ENCODE measurements at places on chromosomes 2 and 18.

DNA sequence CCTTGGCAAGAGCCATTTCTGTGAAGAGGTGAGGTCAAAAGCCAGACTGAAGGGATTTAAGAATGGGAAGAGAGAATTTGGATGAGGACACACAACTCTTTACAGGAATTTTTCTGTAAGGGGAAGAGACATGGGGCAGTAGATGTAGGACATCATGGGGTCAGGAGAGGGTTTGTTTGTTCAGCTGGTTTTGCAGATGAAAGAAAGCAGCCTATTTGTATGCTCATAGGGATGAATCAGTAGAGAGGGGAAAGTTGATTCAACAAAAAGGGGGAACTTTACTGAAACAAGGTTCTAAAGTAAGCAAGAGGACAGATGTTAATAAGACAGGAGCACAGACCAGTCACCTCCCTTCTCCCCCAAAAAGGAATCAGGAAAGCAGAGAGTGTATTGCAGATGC is 11.2 kb downstream of the SCG2 start:
- no peak for DNase-seq

DNA sequence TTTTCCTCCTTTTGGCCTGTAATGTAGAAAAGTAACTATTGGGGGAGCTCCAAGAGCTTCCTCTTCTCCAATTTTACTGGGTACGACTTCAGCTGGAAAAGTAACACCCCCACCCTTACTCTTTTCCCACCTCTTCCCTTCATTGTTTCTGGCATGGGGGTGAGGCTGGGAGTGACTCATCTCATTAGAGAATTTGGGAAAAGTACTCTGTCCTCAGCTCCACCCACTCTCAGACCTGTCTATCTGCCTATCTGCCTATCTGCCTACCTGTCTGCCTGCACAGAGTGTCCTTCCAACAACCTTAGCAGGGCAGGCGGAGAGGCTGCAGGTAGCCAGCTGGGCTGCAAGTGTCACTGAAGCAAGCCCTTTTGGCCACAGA is 93.6 kb downstream of the EPHA4 start:
- no peak for DNase-seq

DNA sequence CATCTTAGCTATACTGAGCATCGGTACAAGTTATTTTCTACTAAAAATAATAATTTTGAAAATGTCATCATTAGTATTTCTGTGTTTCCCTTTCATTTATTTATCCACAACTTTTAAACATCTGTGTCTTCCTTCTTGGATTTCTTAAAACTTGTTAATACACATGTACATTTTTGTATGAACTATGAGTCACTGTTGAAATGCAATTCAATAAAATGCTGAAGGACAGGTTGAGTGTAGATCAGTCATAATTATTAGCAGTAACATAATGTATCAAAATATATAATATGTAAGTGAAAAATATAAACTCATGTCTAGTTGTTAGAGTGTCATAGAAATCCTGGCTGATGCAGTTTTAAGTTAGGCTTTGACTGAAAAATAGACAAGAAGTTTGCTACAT is 115.9 kb downstream of the MEIS1 start:
- DNase-seq = no peak

- DNase-seq = peak; percentile 50
These were observed at the start of gene AKAIN1 for GRCh38 chr18:5197032-5197434. Gene AKAIN1 (minus strand): TSS chr18:5197257. CDS start chr18:5197053, 204 bp downstream.

DNA sequence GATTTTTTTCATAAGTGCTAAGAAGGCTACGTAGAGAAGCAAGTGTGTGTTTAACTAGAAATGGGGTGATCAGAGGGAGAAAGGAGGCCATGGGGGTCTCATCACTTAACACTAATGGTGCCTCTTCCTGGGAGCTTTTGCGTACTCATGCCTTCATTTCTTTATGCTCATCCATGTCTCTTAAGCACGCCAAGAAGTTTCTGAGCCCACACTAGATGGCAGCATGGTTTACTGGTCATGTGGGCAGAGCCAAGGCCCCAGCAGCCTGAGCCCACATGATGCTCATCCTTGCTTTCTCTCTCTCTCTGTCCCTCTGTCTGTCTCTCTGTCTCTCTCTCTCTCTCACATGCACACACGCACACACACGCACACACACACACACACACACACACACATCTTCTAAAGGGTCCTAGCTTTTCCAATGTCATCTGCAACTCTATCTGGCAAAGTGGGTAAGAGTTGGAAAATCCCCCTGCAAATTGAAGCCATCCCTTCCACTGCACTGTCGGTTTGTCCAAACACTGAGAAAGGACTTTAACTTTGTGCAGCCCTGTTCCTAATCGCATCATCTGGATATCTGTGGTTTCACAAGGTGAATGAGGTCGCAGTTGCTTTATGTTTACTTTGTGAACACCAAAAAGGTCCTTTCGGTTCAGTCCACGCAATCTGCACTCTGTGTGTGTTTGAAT is 137.1 kb upstream of the CCDC68 start:
- DNase-seq = peak; percentile 45

GRCh38 chr2:176851200-176851888 is 361.2 kb upstream of the HNRNPA3 start:
- DNase-seq = no peak

DNA sequence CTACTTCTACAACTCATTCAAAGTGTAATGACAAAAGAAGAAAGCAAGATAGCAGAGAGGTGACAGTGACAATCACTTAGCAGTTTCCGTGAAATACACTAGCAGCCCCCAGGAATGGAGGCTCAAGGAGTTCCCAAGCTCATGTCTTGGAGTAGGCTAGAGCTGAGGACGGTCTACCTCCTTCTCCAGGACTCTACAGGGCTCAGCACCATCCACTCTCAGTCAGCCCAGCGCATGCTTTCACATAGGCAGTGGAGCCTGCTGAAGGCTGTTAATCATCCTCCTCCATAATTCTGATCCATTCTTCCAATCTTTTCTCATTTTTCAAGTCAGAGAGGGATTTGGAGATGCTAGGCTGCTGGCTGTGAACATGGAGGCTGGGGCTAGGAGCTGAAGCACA is 85.6 kb downstream of the MYT1L start:
- DNase-seq = no peak

DNA sequence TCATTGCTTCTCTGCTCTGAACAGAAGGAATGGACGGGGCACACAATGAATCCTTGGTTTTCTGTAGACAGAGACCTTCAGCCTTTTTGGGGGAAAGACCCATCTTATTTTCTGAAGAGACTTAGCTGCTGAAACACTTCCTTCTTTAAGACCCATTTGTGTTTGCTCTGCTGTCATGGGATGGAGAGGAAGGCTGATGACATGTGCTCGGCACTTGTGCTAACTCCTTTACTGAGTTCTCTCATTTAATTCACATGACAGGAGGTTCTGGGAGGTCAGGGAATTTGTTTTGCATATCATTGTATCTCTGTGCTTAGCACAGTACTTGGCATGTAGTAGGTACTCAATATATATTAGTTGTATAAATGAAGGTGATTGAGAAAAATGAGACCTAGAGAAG is 39.0 kb downstream of the OXER1 start:
- DNase-seq = no peak

DNA sequence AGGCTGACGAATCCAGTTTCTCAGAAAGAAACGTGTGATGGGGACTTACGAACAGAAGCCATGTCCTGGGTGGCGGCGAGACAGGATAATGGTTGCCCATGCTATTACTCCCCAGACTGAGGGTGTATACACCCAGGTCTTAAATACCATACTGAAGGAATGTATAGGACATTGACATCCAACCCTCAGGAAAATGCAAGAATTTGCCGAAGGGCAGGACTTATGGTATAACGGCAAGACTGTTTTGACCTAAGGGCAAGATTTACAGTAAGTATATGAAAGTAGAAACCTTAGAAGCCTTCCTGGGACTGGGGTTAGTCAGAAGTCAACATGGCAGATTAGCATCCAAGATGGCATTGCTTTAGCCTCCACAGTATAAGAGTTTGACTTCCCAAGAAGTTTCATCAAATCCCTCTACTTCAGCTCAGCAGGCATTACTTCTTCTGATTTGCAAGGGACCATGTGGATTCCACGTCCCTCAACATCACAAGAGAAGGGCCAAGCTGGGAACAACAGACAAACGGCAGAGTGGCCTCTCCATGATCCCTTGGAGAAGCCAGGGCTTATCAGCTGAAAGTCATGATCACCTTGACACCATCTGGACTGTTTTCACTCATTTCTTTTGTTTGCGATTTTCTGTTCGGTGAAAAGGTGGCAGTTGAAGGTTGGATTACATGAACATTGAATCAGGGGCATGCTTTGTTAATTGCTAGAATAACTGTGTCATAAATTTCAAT is 21.1 kb downstream of the ST3GAL5 start:
- DNase-seq = peak; percentile 80

DNA sequence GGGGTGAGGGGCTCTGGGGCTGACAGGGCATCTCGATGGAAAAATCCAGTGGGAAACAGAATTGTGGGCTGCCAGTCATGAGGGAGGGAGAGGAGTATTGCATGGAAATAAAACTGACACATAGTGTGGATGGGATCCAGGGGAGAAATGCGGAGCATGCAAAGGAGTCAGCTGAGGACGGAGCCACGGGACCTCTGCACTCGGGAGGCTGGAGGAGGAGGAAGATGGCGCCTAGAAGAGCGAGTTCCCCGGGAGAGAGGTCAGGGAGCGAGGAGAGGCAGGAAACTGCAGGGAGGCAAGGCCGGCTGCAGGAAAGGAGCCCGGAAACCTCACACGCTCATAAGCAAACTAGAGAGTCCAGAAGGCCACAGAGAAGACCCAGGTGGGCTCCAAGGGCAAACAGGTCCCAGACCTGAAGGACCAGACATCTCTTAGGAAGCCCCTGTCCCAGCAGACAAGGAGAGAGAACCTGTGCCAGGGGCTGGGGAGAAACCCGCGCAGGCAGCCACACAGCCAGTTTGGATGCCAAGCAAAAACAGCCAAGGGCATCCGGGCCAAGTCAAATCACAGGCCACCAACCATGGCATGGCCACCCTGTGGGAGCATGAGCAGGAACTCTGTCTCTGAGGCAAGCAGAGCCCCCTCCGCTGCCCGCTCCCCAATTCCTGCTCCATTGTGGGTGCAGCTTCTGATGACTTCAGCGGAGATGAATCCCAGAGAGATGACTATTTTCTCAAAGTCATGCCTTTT is 218.8 kb upstream of the ID2 start:
- no peak for DNase-seq

- no peak for DNase-seq
These were observed 69.2 kb downstream of the DGKD start for GRCh38 chr2:233423552-233423860.

Measured in NCI-H524 (cell line).